ENCODE measurements at places on chromosomes 6 and 20.
A peak's percentile ranks its signal among the peaks of the same experiment; 100 is the strongest.

DNA sequence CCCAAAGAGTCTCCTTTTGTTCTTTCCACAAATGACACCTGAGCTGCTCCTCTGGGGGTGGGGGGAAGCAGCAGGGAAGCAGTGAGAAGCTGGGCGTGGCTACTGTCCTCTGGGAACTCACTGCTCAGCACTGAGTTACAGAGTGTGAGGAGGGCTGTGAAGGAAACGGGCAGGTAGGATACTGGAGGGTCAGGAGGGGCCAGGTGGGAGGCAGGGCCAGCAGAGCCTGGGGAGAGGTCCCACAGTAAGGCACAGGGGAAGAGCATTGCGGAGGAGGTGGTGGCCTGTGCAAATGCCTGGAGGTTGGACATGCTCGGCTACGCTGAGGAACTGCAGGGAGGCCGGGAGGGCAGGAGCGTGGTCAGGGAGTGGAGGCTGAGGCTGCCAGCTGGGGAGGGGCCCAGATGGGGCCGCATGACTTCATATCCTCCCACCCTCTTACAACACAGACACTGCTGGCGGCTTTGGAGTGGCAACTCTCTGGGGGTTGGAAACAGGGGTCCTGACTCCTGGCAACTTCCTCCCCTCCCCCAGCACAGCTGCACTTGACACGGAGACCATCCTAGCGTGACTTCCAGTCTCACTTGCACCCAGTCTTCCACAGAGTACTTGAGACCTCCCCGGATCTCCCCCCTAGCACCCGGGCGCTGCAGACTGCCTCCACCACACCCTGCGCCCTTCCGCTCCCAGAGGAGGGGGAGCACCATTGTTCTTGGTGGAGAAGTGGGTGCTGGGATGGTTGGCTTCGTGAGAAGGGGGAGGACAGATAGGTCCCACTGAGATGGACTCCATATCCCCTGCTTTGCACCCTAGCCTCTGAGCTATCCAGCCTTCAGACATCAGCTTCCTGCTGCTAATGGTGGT lies 34.2 kb downstream of the RBM38 start:
- peak; percentile 42 for DNase-seq

- no peak for DNase-seq
Measured at GRCh38 chr6:30264743-30265142, 51.5 kb upstream of the TRIM26 start.

- no peak for DNase-seq
Measured at GRCh38 chr6:169908403-169908933, 157.0 kb downstream of the ERMARD start.

DNA sequence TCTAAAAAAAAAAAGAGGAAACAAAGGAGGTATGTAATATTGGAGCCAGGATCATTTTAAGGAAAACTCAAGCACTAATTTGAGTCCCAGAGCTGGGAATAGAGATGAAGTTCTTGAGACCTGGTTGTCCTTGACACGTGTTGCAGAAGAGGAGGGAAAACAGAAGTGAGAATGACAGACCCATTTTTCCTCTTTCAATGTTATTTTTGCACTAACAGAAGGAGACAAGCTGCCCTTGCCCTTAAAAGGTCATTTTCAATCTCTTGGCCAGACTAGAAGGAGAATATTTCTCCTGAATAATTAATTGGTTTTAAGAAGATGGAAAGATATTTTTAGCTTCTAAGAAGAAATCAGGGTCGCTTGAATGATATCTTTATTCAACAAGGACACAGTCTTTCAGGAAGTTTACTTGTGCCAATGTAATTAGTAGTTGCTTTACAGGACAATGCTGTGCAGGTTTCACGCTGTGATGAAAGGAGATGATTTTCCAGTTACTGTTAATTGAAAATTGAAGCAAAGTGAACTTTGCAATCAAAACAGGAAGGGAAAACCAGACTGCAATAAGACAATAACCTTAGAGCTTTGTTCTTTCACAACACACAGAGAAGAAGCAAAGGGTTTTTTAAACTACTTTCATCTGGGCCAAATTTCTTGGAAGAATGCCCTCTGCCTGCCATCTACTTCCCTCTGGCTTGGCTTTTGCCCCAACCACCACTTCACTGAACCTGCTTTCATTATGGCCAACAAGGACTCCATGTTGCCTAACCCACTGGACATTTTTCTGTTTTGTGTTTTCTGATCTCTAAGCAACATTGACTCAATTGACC lies 107.8 kb upstream of the SHLD1 start:
- DNase-seq: no peak

DNA sequence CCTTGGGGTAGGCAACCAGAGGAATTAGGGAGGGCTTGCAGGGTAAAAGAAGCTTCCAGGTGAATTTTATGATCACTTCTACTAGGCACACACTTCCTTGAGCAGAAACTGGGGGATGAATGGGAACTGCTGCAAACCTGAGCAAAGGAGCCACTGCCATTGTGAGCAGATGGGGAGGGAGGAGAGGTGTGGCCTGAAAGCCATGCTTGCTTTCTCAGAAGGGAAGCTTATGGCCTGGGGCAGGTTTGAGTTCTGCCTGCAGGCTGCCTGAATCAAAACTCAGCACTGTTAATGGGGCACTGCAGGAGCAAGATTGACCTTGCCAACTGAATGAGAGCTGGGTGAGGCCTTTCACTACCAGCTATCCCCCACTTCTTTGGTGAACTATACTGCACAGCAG lies 328.1 kb downstream of the NKAIN2 start:
- no peak for DNase-seq

DNA sequence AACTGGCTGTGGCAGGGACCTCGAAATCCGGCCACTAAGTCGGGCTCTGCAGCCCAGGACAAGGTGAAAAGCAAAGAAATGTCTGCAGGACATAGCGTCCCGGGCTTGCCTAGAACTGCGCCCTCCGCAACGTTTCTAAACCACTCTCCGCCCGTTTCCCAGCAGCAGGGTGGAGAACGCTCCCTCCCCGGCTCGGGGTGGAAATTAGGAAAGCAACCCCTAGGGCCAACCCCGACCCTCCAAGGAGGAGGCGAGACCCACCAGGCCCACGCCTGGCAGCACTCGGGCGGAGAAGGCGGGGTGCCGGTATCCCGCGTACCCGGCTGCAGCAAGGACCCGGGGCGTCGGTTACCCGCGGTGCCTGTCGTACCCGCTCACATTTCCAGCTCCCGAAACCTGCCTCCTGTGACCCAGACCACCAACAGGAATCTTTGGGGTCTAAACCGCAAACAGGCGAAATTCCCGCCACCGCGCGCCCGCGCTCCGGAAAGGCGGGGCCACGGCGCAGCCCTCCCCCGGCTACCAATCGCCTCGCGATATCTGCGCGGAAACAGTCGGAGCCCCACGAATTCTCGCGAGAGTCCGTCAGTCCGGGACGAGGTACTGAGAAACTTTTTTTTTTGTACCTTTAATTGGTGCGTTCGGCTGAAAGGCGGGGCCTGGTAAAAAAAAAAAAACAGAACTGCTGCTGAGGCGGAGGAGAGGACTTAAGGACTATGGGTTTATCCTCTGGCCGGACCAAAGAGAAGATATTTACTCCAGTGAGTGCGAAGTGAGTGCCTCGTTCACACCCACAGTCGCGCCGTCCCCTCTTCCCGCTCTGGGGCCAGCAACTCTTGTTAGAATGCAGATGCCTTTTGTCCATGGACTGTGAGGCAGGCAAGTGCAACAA lies at the start of gene MMS22L:
TSS of gene MMS22L (minus strand) at position 491 of the 892 bp plus-strand sequence. CDS start 739 bp downstream, outside the sequence.
- peak; percentile 89 for DNase-seq

GRCh38 chr6:12327391-12327790 lies 37.2 kb downstream of the EDN1 start:
- no peak for DNase-seq

DNA sequence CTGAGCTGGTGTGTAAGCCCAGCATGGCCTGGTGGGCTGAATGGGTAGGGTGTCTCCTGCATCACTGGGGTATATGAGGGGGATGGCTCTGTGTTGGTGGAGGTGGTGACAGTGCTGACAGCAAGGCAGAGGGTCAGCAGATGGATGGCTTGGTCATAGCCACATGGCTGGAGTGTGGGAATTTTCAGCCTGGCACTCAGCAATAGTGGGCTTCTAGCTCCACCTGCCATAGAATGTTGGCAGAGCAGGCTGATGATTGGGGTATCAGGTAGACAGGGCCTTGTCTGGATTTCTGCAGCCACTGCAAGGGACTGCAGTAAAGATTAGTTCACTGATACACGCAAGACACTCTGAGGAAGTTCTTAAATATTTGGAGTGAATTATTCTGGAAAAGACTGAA lies 137.5 kb upstream of the BACH2 start:
- no peak for DNase-seq

- DNase-seq: peak; percentile 20
Measured at GRCh38 chr6:101011186-101011585, 130.1 kb upstream of the ASCC3 start.

DNA sequence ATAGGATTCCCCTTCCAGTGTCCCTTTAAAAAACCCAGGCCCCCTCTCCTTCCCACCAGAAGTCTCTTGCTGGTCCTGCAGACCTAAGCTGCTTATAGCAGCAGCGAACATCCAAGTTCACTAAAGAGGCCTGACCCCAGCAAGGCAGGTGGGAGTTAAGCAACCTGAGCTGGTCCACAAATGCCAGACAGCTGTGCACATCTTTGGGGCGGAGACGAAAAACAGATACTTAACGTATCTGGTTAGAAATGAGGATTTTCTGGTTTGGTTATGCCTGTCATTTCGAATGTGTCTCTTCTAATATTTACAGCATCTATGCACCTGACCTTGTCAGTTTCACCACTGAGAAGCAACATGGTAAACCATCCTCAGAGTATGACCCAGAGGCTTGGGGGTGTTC lies 87.8 kb downstream of the SLC2A10 start:
- DNase-seq: no peak

DNA sequence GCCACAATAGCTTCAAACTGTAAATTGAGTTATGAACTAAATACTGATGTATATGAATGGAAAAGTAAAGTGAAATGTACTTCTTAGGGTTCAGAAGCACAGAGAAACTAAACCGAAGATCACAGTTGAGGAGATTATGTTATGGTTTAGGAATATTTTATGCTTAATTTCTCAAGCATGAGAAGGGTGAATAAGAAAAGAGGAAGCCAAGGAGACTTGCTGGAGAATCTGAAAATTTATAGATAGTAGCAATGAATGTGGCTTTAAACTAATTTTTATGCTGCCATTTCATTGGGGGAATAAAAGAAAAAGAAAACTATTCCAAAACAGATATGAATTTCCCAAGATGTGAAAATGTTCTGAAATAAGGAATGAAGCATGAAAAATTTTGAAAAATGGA lies 5.6 kb downstream of the ANKS1A start:
- DNase-seq: no peak

DNA sequence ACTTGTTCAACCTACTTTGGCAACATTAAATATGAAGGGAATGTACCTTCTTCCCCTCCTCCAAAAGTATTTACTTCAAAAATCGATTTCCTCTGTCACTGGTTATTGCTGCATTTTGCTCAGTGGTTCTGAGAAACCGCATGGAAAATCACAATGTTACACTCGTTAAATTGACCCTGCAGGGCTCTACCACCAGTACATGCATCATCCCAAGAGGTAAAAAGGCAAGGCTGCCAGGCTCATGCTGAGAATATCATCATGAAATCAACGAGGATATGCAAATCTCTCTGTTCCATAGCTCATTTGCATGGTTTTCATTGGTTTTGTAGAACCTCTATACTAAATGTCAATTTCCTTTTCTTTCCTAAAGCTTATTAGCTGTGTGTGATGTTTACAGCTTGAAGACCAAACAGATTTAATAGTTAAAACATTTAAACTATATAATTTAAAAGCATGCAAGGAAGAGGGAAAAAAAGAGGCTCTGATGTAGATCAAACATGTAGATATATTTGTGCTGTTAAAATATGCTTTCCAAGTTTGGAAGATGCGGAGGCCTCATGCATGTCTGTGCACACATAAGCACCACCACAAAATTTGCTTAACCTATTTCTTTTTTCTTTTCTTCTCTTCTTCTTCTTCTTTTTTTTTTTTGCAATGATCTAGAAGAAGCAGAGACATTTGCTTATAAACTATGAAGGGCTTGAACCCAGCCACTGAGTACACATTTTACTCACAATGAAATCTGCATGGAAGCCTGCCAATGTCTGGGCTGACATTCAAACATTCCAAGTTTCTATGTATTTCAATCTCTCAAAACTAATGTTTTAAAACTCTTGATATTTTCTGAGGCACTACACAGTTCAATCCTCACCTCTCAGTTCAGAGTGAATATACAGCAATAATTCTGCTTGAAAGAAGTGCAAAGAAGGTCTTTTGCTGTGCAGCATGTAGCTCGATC lies 194.0 kb downstream of the GMPR start:
- no peak for DNase-seq

DNA sequence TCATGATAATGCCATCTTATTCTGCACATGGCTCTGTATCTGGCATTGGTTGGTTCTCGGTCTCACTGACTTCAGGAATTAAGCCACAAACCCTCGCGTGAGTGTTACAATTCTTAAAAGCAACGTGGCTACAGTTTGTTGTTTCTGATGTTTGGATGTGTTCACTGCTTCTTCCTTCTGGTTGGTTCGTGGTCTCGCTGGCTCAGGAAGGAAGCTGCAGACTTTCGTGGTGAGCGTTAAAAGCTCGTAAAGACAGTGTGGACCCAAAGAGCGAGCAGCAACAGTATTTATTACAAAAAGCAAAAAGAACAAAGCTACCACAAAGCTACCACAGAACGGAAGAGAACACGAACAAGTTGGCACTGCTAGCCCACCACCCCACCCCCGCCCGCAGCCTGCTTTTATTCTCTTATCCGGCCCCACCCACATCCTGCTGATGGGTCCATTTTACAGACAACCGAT lies 51.1 kb downstream of the MYLIP start:
- DNase-seq: no peak

GRCh38 chr20:34024723-34025351 lies 31.1 kb downstream of the RALY start:
- no peak for DNase-seq

- no peak for DNase-seq
Measured at GRCh38 chr6:43355862-43356590, 13.4 kb downstream of the ZNF318 start.

GRCh38 chr20:5863040-5863833 lies 87.1 kb downstream of the TRMT6 start:
- DNase-seq: no peak

DNA sequence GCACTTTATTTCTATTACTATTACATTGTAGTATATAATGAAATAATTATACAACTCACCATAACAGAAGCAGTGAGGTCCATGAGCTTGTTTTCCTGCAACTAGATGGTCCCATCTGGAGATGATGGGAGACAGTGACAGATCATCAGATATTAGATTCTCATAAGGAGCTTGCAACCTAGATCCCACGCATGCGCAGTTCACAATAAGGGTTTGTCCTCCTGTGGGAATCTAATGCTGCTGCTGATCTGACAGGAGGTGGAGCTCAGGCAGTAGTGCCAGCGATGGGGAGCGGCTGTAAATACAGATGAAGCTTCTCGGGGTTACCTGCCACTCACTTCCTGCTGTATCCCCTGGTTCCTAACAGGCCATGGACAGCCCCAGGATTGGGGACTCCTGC lies 139.5 kb upstream of the TCF21 start:
- no peak for DNase-seq

DNA sequence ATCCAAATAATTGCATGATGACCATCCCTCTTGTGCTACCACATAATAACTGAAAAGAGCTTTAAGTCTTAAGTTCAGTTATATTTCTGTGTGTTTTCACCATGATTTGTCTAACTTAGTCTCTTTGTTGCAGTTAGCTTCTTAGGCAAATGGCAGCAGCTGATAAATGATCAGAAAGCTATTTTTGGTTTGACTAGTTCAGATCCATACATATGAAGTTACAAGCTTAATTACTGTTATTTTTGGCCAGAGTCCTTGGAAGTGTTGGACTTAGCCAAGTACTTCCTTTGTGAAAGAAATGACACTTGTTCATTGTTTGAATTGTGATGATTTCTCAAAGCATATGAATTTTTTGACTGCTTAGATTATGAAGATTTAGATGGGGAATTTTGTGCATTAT lies 54.2 kb downstream of the HIVEP1 start:
- no peak for DNase-seq

- DNase-seq: no peak
Measured at GRCh38 chr20:63045991-63046390, 39.2 kb upstream of the BHLHE23 start.

Data from naive B cell (primary cell).